Activated CD8-positive, alpha-beta memory T cell treated with anti-CD3 and anti-CD28 coated beads for 1 hour (primary cell): ENCODE measurements at places on chromosomes 2 and 18.

DNA sequence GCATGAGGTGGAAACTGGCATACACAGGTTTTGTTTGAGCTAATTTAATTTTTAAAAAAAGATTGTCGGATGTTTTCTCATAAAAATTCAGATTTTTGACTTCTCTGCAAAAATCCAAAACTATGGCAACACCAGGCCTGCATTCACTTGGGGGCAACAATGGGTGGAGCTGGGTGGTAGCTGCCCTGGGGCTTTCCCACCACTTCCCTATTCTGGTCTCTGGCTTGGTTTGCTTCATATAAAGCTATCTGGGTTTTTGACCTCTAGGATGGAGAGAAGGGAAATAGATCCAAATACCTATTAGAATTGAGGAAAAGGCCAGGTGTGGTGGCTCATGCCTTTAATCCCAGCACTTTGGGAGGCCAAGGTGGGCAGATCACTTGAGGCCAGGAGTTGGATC is 5.5 kb upstream of the CYP27A1 start:
- DNase-seq, result no peak

DNA sequence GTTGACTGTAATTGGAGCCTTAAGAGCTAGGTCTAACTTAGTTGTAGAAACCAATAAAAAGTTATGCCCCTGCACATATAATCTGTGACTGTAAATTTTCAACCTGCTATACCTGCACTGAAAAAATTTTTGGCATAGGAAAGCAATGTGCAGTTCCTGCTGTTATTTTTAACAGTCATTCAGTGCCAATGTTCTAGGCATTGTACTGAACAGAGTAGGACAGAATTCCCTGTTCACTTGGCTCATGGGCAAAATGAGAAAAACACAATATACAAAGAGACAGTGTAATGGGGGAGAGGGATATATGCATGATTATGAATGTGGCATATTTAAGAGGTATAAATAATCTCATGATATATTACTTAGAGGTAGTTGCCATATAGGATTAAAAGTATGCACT is 458.0 kb downstream of the TGIF1 start:
- DNase-seq, result no peak

DNA sequence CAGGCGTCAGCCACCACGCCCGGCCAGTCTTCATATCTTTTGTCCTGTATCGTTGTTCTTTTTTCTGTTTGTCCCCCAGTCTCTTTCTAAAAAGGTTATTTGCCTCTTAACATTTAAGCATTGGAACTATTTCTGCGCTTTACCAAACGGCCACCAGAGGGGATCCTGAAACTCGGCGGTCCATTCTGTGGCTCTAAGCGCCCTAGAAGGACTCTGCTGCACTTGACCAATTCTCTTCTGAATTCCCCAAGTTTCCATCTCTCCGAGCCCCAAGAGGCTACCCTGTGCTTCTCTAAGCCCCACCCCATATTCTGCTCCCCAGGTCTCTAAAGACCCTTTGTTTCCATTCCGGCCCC is 33.1 kb upstream of the REG3G start:
- no peak for DNase-seq

DNA sequence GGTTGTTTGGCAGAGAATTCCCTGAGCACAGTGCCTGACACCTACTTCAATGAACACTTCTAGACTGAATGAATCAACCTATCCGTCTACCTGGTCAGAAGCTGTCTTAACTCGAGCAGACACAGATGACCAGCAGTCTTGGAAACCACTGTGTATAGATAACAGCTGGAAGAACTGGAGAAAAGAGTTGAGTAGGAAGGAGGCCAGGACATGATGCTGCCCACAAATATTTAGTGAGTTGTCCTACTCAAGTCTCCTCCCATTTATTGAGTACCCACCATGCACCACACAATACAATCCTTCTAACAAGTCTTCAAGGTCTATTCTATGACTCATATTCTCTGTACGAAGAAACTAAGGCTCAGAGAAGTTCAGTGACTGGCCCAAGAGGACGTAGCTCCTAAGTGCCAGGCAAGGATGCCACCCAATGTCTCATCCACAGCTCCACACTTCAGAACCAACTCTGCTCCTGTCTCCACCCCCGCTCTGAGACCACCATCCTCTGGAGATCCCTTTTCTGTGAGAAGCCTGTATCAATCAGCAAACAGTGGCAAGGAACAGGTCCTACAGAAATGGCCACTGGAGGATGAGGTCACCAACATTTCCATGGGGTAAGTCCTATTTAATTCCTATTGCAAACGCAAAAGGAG is 62.2 kb downstream of the GALNT14 start:
- DNase-seq, result no peak

DNA sequence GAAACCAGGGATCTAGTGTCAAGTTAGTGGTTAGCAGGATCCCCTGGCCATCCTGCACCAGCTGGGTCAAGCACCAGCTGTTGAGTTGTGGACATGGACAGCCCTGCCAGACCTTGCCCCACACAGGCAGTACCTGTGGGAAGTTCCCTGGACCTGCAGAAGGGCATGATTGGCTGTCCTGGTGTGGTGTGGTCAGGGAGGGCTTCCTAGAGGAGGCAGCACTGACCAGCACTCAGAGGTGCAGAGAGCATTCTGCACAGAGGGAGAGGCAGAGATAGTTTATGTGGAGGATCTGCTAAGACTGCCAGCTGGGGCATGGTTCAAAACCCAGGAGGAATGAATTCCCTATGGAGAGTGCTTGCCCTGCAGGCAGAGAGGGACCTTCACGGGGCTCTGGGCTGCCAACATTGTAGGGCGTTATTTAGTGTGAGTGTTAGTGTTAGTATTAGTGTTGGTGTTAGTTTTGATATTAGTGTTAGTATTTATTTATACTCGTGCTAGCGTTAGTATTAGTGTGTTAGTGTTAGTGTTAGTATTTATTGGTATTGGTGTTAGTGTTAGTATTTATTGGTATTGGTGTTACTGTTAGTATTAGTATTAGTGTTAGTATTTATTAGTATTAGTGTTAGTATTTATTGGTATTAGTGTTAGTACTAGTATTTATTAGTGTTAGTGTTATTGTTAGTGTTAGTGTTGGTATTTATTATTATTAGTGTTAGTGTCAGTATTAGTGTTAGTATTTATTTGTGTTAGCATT is 31.9 kb downstream of the TWIST2 start:
- DNase-seq, result no peak

GRCh38 chr2:222000326-222000725 is 298.5 kb downstream of the PAX3 start:
- no peak for DNase-seq

DNA sequence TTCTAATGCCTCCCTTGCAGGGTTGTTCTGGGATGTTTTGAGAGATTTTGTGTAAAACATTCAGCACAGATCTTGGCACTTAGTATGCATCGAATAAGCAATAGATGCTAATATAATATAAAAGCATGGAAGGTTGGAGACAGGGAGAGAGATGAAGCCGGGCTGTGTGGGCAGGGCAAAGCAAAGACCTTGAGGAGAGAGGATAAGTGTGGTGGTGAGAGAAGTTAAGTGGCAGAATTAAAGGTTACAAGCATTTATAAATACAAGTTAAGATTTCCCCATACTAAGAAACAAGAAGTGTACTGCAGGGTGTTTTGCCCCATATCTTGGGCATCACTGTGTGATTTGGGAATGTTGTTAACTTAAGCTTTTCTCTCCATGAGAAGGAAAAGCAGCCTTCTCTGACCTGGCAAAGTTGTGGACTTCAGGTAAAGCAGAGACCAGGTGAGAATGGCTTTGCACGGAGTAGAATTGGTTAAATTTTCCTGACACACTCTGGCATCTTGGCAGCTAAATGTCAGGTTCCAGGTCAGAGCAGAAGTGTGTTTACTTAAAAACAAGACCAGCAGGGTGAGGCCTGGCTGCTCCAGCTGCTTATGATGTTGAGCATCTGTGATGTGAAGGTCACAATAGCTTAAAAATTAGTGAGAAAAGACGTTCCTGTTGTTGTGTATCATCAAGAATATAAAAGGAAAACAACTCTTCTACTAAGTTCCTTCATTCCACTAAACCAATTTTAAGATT is 288.5 kb upstream of the HNMT start:
- no peak for DNase-seq
